ENCODE measurements at places on chromosomes 12 and 14.
A peak's percentile ranks its signal among the peaks of the same experiment; 100 is the strongest.

- H3K27ac ChIP-seq, result no peak overlapping the region
- DNase-seq, result no peak
- H3K27me3 ChIP-seq, result no peaks in the 10 kb centered on the region
- H3K4me3 ChIP-seq, result no peak overlapping the region
- H3K36me3 ChIP-seq, result peaks cover 4% of the 10 kb centered on the region
Observed at GRCh38 chr14:31051511-31051910, 25.3 kb upstream of the STRN3 start.

GRCh38 chr12:131920902-131921840, 7.9 kb upstream of the PUS1 start:
- H3K27ac ChIP-seq, result no peak overlapping the region
- H3K4me1 ChIP-seq, result peaks cover 4% of the 10 kb centered on the region
- DNase-seq, result no peak
- no peaks in the 10 kb centered on the region for H3K36me3 ChIP-seq

GRCh38 chr14:22998329-22999012, 11.5 kb downstream of the C14orf93 start:
- H3K27ac ChIP-seq, result no peak overlapping the region
- no peaks in the 10 kb centered on the region for H3K27me3 ChIP-seq
- peaks cover 7% of the 10 kb centered on the region for H3K4me1 ChIP-seq
- no peak for DNase-seq
- no peak overlapping the region for H3K4me3 ChIP-seq

GRCh38 chr14:53495846-53496343, 342.8 kb upstream of the DDHD1 start:
- no peak overlapping the region for H3K4me3 ChIP-seq
- H3K4me1 ChIP-seq, result no peaks in the 10 kb centered on the region
- H3K27me3 ChIP-seq, result no peaks in the 10 kb centered on the region
- no peak for DNase-seq
- no peak overlapping the region for H3K27ac ChIP-seq

DNA sequence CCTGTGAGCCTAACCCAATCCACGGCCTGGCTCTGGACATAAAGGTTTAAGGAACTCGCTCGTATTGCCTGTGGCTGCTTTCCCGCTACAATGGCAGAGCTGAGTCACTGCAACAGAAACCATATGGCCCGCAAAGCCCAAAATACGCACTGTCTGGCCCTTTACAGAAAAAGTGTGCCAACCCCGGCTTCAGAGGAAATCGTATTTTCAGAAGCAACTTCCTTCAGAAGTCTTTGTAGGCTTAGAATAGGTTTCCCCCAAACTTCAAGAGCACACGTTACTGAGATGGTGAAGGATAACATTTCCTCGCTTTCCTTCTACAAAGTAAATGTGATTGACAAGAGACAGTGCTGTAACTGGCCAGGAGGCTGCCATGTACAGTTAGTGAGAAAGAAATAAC, 34.8 kb upstream of the TESC start:
- peaks cover 1% of the 10 kb centered on the region for H3K36me3 ChIP-seq
- peak; percentile 65 for DNase-seq
- peaks cover 14% of the 10 kb centered on the region for H3K4me1 ChIP-seq
- peak overlapping the region; percentile 29 for H3K4me3 ChIP-seq

DNA sequence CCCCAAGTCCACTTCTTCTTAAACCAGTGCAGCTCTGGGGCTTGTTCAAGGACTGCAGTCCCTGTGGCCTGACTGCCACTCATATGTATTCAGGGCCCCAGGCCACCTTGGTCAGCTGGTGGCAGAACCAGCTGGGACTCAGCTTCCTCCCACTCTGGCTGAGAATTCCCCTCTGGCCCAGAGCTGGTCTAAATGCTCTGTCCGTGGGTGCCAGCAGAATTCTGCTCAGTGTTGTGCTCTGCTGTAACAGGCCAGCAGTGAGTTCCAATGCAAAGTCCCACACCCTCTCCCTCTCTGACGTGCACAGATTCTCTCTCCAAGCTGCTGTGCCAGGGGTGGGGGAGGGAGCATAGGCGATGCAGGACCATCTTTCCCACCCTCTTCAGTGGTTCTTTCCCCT, 210.4 kb upstream of the RGS6 start:
- peaks cover 21% of the 10 kb centered on the region for H3K36me3 ChIP-seq
- no peak overlapping the region for H3K27ac ChIP-seq
- no peak for DNase-seq
- H3K4me3 ChIP-seq, result no peak overlapping the region
- H3K4me1 ChIP-seq, result peaks cover 6% of the 10 kb centered on the region

GRCh38 chr12:5003025-5003666, 40.5 kb upstream of the KCNA5 start:
- peak; percentile 39 for DNase-seq
- no peak overlapping the region for H3K4me3 ChIP-seq
- H3K27me3 ChIP-seq, result peaks cover 23% of the 10 kb centered on the region
- no peaks in the 10 kb centered on the region for H3K36me3 ChIP-seq
- no peak overlapping the region for H3K27ac ChIP-seq
- no peaks in the 10 kb centered on the region for H3K4me1 ChIP-seq

GRCh38 chr12:77878901-77879300, 48.2 kb downstream of the NAV3 start:
- no peaks in the 10 kb centered on the region for H3K27me3 ChIP-seq
- no peak overlapping the region for H3K4me3 ChIP-seq
- no peak overlapping the region for H3K27ac ChIP-seq
- no peaks in the 10 kb centered on the region for H3K4me1 ChIP-seq

DNA sequence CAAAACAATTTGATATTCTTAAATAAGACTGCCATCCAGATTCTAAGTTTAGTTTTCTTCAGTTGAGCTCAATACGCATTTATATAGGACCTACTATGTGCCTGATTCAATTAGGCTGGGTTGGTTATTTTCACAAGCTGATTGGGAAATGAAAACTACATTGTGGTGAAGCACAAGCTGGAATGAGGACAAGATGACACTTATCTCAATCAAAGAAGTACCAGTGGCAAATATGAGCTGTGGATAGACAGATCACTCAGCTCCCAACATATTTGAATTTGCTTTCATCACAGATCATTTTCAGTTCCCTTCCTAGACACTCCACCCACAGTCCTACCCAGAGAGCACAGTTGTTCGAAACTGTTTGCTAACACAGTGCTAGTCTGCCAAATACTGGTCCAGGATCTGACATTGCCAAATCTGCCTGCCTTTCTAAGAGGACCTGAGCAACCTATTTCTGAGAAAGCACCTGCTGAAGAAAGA, 74.7 kb downstream of the LLPH start:
- no peaks in the 10 kb centered on the region for H3K36me3 ChIP-seq
- H3K27ac ChIP-seq, result no peak overlapping the region
- H3K27me3 ChIP-seq, result peaks cover 36% of the 10 kb centered on the region
- peaks cover 6% of the 10 kb centered on the region for H3K4me1 ChIP-seq
- DNase-seq, result no peak
- H3K4me3 ChIP-seq, result no peak overlapping the region
